ENCODE measurements at places on chromosomes 1 and 21. TPM values are rescaled to one million over a fixed set of nuclear protein-coding genes. Genes with fewer than 3 reads are reported as not detected.

The GBP7 gene
- not detected for total RNA-seq

The TMEM54 gene
- 55.5 TPM for total RNA-seq

The CNKSR1 gene
- not detected for total RNA-seq

The ATP6V1G3 gene
- not detected for total RNA-seq

The FHAD1 gene
- 0.32 TPM for total RNA-seq

The TINAGL1 gene
- total RNA-seq: 2.4 TPM

The NIT1 gene
- 22.2 TPM for total RNA-seq

The S100A5 gene
- 0.77 TPM for total RNA-seq

The NBPF6 gene
- not detected for total RNA-seq

The COL11A1 gene
- total RNA-seq: 5.0 TPM

The LRRC53 gene
- not detected for total RNA-seq

The LPGAT1 gene
- 16.1 TPM for total RNA-seq

The TBX15 gene
- not detected for total RNA-seq

The PARK7 gene
- 336 TPM for total RNA-seq

The VTCN1 gene
- not detected for total RNA-seq

The GRIK1 gene
- total RNA-seq: under 0.01 TPM

The C1orf141 gene
- total RNA-seq: not detected

The FCMR gene
- total RNA-seq: not detected

The LRRC71 gene
- not detected for total RNA-seq

The CRP gene
- total RNA-seq: not detected

The ACTL8 gene
- 0.16 TPM for total RNA-seq

The PLA2G2D gene
- not detected for total RNA-seq

The NFASC gene
- 0.77 TPM for total RNA-seq

The KRTAP13-2 gene
- total RNA-seq: not detected

The CALML6 gene
- total RNA-seq: 0.63 TPM

The SLC35F3 gene
- total RNA-seq: 0.16 TPM

The SNX27 gene
- 27.4 TPM for total RNA-seq

The CCDC190 gene
- total RNA-seq: 0.26 TPM

The SERPINC1 gene
- total RNA-seq: not detected

The AIRE gene
- total RNA-seq: not detected

The NR1I3 gene
- not detected for total RNA-seq

The BARHL2 gene
- not detected for total RNA-seq

The KCNC4 gene
- total RNA-seq: 3.6 TPM

The OPRD1 gene
- not detected for total RNA-seq

The CD1B gene
- total RNA-seq: not detected

The GPR153 gene
- total RNA-seq: 6.6 TPM

The EPHX1 gene
- total RNA-seq: 47.0 TPM

The LEFTY1 gene
- not detected for total RNA-seq

The BEND5 gene
- total RNA-seq: not detected

The RSPH1 gene
- total RNA-seq: under 0.01 TPM

The ACKR1 gene
- not detected for total RNA-seq

The ZNF593OS gene
- total RNA-seq: not detected

The LAMC2 gene
- 8.5 TPM for total RNA-seq

The OR6N1 gene
- not detected for total RNA-seq

The SYTL1 gene
- 0.32 TPM for total RNA-seq

The SPRR3 gene
- total RNA-seq: not detected

The MCOLN2 gene
- total RNA-seq: 3.0 TPM

The DCST1 gene
- not detected for total RNA-seq

The HSD3B1 gene
- total RNA-seq: not detected

The DPT gene
- total RNA-seq: 0.86 TPM

The PI4KB gene
- total RNA-seq: 52.5 TPM

Data from bronchial smooth muscle cell (primary cell).